Renal cortical epithelial cell (primary cell): ENCODE measurements at places on chromosomes 7 and 10.
A peak's percentile ranks its signal among the peaks of the same experiment; 100 is the strongest.

GRCh38 chr10:58513188-58514110 lies 777 bp downstream of the BICC1 start:
- peak; percentile 83 for DNase-seq

DNA sequence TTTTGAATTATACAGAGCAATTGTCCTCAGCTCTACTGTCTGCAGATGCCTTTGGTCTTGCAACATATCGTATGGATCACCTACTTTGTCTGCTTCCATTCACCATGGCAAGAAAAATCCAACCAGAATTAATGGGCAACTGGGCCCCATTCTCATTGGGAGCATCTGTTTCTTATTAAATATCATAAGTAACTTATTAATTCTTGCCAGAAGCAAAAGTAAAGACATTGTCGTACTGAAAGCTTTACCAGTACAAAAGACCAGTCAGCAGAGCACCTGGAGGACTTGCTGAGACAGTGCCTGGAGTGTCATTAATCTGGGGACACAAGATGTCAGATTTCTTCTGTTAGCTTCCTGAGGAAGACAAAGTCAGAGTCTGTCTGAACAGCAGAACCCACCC lies 404.5 kb downstream of the INHBA start:
- peak; percentile 45 for DNase-seq

GRCh38 chr10:100359030-100359432 lies 12.0 kb downstream of the SCD start:
- no peak for DNase-seq

GRCh38 chr7:151058781-151059366 lies 515 bp upstream of the SLC4A2 start:
- DNase-seq = peak; percentile 63

GRCh38 chr7:45596665-45597095 lies 22.5 kb downstream of the ADCY1 start:
- no peak for DNase-seq

- DNase-seq = no peak
Observed at GRCh38 chr10:79417266-79417665, 28.2 kb downstream of the ZCCHC24 start.
